T follicular helper cell (primary cell): ENCODE measurements at places on chromosomes 4 and X.

DNA sequence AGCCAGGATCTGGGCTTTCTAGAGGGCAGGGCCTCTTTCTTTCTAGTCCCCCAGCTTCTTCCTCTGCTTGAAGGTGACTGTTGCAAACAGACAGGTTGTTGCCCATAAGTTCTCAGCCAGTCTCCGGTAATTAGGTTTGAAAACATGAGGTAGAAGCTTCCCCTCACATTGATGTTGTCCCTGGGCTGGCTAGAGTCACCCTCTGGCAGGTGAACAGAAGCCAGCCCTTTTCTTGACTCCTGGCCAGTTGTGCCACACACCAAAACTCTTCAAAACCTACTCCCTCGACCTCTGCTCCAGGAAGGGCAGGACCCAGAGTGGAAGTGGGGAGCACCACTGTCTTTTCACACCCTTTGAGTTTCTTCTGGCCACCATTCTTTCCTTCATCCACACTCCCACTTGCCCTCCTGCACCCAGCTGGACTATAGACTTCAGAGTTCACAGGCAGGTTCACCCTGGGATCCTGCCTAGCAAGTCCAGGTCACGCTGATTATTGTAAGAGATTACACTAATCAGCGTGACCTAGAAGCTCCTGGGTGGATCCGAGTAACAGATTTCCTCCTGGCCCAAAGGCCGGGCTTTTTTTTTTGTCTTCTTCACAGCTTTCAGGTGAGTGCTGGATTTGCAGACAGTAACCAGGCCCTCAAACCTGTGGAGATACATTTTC is 37.4 kb upstream of the ARHGAP6 start:
- no peak for DNase-seq

DNA sequence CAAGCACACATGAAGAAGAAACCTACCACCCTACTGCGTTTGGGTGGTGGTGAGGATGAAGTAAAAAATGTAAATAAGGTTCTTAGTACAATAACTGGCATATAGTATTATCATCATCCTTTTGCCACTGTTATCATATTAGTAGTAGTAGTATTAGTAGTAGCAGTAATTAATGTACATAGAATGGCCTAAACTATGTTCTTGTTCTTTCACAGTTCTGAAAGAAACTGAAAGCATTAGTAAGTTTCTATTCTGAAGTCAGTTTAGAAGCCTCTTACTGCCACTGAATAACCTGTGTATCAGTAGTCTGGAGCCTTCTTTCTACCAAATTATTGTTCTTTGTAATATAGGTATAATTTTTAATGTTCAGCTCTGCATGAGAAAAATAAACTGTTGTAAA is 21.0 kb downstream of the COL4A6 start:
- DNase-seq, result no peak

- DNase-seq, result no peak
Measured at GRCh38 chr4:142402156-142402555, 443.9 kb downstream of the INPP4B start.

GRCh38 chrX:136275553-136275952 is 24.4 kb upstream of the MAP7D3 start:
- DNase-seq, result no peak

GRCh38 chrX:139538907-139539790 is 8.6 kb downstream of the F9 start:
- no peak for DNase-seq

DNA sequence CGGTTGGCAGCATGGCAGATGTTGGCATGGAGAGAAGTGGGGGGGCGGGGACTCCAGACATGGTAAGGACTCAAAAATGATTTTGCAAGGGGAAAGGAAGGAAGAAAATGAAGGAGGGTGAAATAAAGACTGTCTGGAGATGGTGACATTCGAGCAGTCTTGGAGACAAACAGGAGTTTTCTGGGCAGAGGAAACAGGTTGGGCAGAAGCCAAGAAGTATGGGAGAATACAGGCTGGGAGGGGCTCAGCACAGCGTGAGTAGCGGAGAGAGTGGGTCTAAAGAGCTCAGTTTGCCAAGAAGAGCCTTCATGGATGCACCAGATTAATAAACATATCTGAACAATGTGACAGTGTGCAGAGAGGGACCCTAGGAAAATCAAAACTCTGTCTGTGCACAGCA is 13.3 kb upstream of the CRMP1 start:
- DNase-seq, result no peak
